ENCODE measurements at places on chromosomes 6 and 20.
A peak's percentile ranks its signal among the peaks of the same experiment; 100 is the strongest.

GRCh38 chr6:18216411-18216810, 47.9 kb downstream of the DEK start:
- DNase-seq: no peak

- no peak for DNase-seq
These were observed 14.6 kb downstream of the SAMD3 start for GRCh38 chr6:130207979-130208649.

DNA sequence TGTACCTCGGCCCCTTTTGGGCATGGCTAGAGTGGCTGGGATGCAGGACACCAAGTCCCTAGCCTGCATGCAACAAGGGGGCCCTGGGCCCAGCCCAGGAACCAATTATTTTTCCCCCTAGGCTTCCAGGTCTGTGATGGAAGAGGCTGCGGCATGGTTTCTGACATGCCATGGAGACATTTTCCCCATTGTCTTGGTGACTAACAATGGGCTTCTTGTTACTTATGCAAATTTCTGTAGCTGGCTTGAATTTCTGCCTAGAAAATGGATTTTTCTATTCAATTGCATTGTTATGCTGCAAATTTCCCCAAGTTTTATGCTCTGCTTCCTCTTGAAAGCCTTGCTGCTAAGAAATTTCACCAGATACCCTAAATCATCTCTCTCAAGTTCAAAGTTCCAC, 1269.6 kb upstream of the CITED2 start:
- DNase-seq: no peak

DNA sequence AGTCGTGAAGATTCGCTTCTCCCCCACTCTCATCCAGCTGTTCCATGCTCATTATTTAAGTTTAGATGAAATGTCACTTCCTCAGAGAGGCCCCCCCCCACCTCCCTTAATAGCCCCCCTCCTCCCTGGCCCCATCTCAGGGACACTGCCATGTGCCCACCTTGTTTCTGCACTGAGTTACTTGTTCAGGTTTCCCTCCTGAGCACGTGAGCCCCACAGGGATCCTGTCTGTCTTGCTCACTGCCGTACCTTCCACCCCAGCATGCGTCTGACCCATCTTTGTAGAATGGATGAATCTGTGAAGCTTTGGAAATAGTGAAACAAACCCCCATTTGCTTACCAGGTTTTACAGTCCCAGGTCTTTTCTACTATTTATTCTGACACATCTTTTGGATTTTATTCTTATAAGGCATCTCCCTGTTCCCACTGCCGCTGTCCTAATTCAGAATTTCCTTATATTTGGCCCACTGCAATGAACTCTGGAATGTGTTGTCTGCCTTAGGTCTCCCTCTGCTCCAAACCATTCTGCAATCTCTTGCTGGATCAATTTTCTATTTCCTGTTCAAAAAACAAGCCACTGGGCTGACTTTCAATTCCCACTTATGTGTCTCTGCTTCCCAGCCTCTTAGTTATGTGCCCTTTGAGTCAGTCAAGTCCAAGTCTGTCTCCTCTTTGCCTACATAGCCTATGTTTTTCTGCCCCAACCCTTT, 136.5 kb upstream of the ECI2 start:
- DNase-seq: no peak

GRCh38 chr6:109713097-109713496, 22.0 kb downstream of the FIG4 start:
- DNase-seq: no peak

GRCh38 chr20:39042279-39043150, 80.4 kb downstream of the DHX35 start:
- DNase-seq: no peak

- no peak for DNase-seq
These were observed 308.5 kb downstream of the CLIC5 start for GRCh38 chr6:45707176-45707575.

- no peak for DNase-seq
These were observed 48.2 kb downstream of the HBS1L start for GRCh38 chr6:135006386-135006914.

DNA sequence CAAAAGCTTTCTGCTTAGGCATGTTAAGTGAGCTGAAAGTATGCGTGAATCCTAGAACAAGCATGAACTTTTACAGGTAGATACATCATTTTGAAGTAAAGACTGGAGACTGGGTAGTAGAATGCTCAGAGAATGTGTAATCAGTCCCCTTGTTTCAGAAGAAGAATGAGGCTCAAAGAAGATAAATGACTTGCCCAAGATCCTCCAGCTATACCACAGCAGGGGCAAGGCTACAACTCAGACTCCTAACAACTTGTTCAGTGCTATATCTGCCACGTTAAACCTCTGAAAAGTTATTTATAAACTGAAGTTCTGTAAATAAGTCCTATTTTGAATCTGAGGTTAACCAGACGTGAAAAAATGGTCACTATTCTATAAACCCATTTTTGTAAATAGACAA, 2.9 kb downstream of the RIPOR2 start:
- no peak for DNase-seq

DNA sequence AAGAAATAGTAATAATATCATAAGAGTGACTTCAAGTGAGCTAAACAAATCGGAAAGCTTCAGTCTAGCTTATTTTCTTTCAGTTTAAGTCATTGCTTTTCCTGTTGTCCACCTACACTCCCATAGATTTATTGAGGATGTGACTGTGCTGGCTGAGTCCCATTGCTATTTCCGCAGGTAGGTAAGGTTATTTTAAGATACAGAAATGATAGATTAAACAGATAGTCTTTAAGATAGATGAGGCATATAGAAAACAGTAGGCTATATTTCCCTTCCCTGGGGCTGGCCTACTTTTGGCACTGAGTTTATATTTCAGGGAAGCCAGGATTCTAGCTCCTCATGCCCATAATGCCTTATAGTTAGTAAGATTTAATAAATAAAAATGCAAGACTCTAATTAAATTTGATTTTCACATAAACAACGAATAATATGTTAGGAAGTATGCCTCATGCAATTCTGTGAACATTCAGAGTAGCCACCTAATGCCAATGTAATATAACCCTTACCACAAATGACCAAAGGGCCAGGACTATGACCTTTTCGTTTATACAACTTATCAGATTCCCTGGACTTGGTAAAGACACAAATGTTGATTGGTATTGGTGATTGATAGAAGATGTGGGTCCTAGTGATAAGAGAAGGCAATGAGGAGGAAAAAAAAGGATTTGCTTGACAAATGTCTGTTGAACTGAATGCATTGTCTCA, 1079.3 kb downstream of the EPHA7 start:
- DNase-seq: no peak

DNA sequence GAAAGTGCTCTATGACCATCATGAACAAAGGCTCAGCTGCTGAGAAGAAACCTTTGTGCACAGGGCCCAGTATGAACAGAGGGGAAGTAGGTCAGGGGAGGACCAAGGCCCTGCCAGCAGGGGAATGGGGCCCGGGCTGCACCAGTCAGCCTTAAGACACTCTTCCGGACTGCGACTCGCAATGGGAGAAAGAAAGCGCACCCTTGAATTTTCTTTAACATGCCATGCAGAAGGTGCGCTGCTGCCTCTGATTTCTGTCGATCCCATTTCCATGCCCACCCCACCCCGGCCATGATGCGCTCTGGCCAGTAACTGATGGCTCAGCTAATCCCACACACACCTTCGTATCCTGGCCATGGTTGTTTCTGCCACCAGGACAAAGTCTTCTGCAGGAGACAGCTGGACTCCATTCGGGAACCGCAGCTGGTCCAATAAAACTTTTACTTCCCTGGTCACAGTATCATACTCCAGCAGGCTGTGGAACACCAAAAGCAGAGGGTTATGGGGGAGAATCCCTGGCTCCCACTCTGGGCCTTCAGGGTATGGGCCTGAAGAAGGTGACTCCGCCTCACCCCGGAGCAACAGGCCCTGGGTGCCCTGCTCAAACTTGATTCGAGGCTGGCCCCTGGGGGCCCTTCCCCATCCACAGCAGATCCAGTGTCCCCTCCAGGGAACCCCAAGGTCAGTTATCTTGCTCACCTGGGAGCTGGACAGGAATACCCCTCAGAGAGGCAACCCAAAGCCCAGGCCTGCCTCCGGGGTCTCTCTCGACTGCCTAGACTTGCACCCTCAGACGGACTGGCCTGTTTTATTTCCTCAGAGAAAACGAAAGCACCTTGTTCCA, 20.3 kb downstream of the CST7 start:
- DNase-seq: no peak

DNA sequence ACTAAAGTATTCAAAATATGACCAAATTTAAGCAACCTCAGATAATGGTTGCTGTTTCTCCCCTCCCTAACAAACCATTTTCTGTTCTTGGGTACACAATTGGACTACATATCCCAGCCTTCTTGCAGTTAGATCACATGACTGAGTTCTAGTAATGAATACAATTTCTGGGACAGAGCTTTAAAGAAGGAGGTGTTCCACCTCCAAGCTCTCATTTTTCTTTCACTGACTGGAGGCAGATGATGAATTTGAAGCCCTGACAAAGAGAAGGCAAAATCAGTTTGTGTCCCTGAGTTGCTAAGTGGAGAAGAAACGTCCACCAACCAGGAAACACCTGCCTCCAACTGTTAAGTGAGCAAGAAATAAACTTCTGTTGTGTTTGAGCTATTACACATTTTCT, 117.2 kb downstream of the LCA5 start:
- DNase-seq: no peak

- peak; percentile 72 for DNase-seq
These were observed 4.0 kb downstream of the MAP3K5 start for GRCh38 chr6:136788069-136788902.

DNA sequence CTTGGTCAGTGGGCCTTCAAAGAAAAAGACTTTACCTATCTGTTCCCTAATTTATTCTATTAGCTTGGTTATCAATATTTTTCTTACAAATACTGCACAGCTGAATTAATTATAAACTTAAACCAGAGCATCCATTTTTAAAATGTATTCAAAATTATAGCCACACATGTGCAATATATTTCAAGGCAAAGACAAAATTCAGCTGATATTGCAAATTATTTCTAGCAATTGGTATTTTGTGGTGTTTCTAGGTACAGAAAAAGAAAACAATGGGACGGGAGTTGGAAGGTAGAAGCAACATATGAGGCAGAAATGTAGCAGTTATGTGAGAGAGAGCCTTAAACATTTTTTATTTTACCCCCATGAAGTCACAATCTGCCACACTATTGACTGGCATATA, 64.9 kb downstream of the MAP3K7 start:
- DNase-seq: no peak

DNA sequence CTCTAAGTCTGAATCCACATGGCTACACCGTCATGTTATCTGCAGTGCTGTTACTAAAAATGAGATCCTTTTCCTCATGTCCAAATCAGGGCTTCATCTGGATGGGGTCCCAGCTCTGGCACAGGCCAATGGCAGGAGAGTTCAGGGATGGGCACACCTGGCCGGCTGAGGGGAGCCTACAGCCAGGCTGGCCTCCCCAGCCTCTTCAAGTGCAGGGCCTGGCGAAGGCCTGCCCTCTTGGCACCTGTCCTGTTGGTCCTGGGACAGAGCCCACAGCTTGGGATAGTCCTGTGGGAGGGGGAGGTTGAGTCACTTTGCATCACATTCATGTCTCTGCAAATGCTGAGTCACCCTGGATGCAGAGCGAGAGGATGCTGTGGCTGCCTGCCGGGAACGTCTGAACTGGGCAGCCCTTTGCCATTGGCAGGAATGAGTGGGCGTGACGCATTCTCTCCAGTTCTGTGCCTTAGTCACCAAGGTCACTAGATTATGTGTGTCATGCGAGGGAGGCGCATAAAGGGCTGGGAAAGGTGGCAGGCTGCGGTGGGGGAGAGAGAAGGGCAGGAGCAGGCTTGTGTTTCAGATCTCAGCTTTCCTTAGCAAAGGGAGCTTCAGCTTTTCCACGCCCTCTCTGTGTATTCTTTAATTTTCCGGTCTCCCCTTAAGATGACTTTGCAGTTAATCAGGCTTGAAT, 223.2 kb upstream of the ECI2 start:
- peak; percentile 81 for DNase-seq

DNA sequence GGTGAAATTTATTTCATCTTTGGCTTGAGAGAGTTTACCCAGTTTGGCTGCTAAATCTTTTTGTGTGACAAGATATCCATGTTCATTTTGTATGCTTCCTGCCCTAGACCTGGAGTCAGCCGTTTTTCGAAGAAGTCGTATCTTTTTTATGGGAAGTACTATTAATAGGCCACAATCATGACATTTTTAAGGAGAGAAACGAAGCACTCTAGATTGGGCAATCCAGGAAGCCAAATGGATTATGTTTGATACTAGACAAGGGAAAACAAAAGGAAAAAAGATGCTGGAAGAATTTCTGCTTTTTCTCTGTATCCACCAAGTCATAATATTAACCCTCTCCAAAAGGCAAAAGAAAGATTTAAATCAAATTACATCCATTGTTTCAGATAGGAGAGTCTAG, 214.6 kb downstream of the HDGFL1 start:
- DNase-seq: no peak

DNA sequence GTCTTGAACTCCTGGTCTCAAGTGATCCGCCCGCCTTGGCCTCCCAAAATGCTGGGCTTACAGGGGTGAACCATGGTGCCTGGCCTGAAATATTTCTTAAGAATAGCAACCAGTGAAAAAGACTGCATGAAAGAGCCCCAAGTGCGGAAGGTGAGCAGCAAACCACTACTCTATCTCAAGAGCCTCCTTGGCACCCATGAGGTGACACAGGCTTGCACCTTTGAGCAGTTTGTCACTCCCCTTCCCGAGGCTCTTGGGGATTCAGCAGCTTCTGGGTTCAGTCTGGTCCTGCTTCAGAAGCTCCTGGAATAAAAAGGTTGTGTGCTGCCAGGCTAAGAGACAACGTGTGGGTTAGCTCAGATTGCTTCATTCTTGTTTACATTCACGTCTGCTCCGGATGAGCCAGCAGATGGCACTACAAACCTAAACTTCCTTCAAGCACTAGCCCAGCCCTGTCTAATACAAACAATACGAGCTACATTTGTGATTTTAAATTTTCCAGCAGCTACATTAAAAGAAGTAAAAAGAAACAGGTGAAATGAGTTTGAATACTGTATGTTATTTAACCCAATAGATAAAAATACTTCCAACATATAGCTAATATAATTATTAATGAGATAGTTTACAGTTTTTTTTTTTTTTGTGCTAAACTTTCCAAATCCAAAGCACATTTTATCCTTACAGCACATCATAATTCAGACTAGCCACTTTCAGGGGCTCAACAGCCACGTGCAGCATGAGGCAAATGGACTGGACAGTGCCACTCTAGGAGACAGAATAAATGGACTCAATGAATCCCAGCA, 46.2 kb downstream of the GJA10 start:
- DNase-seq: peak; percentile 82

GRCh38 chr20:33866398-33867100, 55.4 kb downstream of the CHMP4B start:
- DNase-seq: no peak

GRCh38 chr20:35447082-35447789, 8.2 kb upstream of the CEP250 start:
- peak; percentile 89 for DNase-seq

GRCh38 chr6:79954849-79955248, 7.5 kb upstream of the ELOVL4 start:
- no peak for DNase-seq

DNA sequence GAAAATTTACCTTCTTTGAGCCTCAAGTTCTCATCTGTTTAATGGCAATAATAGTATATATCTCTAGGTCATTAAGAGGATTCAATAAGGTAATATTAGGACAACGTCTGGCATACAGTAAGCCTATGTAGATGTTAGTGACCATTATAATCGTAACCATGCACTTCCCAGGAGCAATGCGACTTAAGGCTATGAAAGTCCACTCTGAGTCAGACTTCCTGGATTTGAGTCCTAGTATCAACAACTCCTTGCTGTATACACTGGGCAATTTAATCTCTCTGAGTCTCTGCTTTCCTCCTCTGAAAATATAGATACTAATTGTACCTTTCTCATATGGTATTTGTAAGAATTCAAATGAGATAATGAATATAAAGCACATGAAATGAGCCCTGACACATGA, 168.1 kb upstream of the HDDC2 start:
- no peak for DNase-seq

GRCh38 chr6:163355426-163355991, 59.0 kb upstream of the QKI start:
- peak; percentile 64 for DNase-seq
